ENCODE measurements at places on chromosomes 6 and 20.

DNA sequence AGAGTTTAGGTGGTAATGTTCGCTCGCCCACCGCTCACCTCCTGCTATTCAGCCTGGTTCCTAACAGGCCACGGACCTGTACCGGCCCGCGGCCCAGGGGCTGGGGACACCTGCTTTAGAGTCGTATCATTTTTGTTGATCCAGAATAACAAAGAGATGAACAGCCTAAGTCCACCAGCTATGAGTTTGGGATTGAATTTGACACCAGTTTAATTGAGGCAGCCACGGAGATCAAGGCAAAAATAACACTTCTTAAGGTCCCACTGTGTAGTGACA is 108.5 kb downstream of the TSHZ2 start:
- no peak for DNase-seq

DNA sequence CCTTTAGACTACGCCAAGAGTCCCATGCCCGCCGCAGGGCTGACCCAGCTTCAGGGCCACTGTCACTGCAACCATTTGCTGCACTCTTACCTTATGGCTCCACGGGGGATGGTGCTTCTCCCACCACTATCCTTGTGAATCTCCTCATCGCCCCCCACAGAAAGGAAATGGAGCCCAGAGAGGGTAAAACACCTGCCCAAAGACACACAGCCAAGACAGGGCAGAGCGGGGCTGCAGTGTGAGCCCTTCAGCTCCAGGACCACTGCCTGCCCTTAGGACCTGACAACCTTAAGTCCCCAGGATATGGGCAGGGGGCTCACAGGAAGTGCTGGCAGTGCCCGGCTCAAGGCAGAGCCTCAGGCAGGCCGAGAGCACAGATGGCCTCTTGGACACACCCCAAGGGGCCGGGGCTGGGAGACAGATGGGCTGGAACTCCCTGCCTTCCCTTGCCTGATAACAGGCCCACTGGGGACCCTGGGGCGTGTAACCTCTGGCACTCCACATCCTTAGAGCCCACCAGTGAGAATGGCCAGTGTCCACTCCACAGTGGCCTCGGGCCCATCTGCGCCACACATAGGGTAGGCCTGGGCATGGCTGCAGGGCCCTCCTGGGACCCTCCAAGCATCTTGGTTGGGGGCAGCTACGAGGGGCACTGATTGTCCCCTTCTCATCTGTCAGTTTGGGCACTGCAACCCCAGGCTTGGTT is 265.2 kb downstream of the TAF4 start:
- DNase-seq: no peak

DNA sequence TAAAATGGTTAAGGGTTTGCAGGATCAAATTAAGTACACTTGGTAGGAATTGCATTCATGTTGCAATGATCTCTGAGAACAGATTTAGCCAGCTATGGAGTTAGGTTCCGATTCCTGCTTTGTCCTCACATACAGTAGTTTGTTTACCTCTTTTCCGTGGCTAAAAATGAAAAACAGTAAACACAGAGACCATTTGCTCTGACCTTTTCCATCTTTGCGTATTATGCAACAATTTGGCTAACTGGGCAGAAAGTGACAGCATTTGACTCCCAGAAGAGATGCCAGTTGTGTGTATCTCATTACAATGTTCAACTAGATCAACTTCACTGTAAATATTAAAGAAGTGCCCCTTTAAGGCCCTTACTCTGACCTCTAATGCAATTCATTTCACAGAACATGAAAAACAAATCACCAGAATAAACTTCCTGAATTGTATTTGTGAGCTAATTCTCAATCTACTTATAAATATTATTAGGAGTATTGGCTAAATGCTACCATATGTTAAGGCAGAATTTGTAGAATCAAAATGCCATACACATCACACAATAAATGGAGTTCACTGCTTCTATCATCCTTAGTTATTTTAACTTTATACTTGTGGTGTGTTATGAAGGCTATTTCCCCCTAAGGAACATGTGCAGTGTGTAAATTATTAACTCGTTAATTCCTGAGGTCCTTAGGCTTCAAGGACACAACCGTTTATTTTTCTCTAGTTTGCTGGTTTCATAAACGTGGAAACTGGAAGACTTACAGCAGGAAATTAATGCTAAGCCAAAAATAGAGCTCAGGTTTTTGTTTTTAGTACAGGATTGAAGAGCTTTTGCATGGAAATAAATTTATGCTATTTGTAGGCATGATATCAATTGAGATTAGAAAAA is 380.7 kb upstream of the CITED2 start:
- DNase-seq: no peak

DNA sequence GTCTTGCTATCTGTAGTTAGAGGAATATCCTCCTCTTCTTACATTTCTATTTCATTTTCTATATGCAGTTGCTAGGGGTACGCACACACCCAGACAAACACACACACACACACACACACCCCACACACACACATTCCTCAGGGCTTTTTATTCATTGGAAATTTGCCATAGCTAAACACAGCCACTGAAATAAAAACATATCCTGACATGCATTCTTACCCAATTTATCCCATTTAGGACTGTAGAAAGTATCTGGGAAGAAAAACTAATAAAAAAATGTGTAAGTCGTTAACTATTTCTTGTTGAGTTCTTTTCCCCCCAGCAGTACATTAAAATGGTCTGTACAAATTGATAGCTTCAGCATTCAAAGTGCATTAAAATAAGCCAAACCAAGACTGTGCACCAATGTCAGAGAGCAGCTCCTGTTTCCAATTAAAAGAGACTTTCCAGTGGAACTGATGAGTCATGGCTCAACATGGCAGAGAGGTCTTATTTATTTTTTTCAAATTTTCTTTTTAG is 357.9 kb upstream of the AGPAT4 start:
- DNase-seq: peak; percentile 88

- DNase-seq: no peak
Observed at GRCh38 chr6:105153676-105154075, 26.1 kb downstream of the POPDC3 start.

- DNase-seq: no peak
Observed at GRCh38 chr6:158492881-158493280, 67.0 kb upstream of the TMEM181 start.

DNA sequence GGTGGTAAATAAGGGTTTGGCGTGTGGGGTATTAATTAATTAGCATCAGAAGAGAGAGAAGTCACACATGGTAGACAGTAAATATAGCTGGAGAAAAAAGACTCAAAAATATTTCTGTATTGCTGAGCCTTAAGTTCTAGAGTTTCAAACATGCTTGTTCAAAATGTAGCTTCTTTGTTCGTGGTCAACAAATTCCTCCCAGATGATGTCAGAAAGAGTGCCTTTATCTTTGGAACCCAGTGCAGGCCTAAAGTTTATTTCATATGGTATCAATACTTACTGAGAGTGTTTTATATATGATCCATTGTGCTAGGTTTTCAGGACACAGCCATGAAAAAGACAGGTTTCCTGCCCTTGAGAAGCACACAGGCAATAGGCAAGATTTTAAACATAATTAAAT is 18.3 kb downstream of the MARCKS start:
- DNase-seq: peak; percentile 61

DNA sequence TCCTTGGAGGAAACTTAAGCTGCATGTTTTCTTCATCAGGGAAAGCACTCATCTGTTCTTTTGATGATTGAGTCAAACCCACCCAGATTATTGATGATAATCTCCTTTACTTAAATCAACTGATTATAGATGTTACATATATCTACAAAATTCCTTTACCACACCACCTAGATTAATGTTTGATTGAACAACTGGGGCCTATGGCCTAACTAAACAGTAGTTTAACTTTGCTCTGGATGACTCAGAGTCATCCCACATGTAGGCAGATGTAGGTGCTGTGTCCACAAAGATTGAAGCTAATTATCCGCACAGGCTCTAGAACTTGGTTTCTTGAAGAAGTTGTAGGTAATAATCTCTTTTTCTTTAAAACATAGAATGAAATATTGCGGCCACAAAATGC is 42.2 kb downstream of the PKIB start:
- peak; percentile 17 for DNase-seq

DNA sequence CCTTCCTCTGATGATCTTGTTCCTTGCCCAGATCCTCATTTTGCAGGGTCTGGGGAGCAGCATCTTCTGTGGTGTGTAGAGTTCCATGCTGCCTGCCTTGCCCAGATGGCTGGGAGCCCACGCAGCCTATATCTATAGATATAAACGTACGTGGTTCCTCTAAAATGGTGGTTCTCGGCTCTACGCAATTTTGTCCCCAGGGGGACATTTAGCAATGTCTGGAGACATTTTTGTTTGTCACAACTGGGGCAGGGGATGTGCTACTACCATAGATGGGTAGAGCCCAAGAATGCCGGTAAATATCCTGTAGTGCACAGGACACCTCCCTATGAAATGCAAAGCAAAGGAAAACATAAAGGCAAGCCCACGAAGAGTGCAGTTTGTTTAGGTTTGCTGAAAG is 98.4 kb upstream of the SPACA1 start:
- no peak for DNase-seq

GRCh38 chr20:14189794-14190402 is 147.5 kb downstream of the FLRT3 start:
- peak; percentile 57 for DNase-seq

DNA sequence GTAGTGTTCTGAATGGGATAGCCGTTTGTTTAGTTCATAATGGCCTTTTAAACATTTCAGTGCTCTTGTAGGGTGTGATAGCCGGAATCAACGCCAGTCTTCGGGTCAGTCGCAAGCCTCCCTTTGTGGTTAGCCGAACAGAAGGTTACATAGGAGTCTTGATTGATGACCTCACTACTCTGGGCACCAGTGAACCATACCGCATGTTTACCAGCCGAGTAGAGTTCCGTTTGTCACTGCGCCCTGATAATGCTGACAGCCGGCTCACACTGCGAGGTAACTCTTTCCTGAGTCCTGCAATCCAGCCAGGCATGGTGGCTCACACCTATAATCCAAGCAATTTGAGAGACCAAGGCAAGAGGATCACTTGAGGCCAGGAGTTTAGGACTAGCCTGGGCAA is 20.4 kb downstream of the MTO1 start:
- DNase-seq: peak; percentile 18

DNA sequence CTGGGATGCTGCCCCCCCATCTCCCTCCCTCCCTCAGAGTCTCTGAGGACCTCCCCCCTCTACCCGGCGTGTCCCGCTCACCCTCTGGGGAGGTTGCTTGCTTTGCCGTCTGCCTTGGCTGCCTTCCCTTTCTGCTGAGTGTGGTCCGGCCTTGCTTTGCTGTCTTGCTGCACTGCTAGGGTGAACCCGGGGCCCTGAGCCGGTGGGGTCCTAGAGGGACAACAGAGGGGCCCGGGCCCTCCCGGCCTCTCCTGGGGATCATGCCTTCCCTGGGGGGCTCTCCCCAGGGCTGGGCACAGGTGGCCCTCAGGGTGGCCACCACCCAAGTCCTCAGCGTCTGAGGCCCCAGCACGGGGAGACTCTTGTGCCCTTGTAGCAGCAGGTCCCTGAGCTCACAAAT is 19.3 kb downstream of the SLCO4A1 start:
- DNase-seq: no peak

- DNase-seq: no peak
Observed at GRCh38 chr20:137668-138490, 4.5 kb upstream of the DEFB126 start.

GRCh38 chr6:147001621-147002020 is 202.6 kb upstream of the STXBP5 start:
- no peak for DNase-seq

DNA sequence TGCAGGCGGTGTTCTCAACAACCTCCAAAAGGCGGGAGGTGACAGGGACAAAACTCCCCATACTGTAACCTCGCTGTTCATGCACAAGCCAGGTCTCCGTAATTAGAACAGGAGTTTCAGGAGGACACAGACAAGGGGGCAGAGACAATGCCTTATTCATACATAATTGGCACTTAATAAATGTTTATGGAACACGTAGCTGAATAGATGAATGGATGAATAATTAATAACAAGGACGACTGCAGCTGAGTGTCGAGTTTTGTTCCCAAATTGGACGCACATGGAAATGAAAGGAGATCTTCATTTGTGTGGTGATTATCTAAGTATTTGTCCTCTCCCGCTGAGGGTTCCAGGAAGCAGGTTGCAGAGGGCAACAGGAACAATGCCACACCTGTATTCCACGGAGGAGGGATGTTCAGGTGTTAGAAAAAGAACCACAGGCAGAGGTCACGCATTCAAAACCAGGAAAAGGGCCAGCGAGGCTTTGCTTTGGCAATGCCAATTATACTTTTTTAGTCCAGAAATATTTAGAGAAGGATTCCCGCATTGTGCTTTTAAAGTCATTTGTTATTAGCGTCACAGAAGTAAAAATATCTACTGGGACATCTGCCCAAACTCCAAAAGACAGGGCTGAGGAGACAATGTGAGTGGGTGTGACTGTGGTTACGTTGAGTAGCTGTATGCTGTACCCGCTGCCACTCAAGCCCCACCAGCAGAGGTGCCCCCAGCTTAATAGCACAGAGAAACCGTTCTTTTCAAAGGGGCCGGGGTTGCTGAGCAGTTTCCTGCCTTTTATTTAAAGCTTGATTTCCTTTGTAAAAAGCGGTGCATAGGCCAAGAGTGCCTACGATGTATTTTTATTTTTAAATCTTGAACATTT is 123.3 kb downstream of the PXDC1 start:
- DNase-seq: peak; percentile 41

GRCh38 chr6:165376100-165376499 is 66.7 kb upstream of the C6orf118 start:
- DNase-seq: no peak

- DNase-seq: no peak
Observed at GRCh38 chr6:111157412-111157811, 70.1 kb downstream of the SLC16A10 start.

- peak; percentile 65 for DNase-seq
Observed at GRCh38 chr6:114096561-114097172, 125.7 kb upstream of the HDAC2 start.

DNA sequence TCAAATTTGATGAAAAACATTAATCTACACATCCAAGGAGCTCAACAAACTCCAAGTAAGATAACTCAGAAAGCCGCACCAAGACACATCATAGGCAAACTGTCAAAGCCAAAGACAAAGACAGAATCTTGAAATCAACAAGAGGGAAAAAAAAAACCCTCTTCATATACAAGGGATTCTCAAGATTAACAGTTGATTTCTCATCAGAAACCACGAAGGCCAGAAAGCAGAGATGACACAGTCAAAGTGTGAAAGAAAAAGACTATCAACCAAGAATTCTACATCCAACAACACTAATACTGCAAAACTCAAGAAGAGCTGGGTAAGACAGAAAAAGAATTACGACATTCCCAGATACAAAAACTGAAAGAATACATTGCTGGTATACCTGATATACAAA is 73.8 kb downstream of the CDK19 start:
- no peak for DNase-seq

Measured in astrocyte of the hippocampus (primary cell).